ENCODE measurements at places on chromosomes 16 and 17.
A peak's percentile ranks its signal among the peaks of the same experiment; 100 is the strongest.

DNA sequence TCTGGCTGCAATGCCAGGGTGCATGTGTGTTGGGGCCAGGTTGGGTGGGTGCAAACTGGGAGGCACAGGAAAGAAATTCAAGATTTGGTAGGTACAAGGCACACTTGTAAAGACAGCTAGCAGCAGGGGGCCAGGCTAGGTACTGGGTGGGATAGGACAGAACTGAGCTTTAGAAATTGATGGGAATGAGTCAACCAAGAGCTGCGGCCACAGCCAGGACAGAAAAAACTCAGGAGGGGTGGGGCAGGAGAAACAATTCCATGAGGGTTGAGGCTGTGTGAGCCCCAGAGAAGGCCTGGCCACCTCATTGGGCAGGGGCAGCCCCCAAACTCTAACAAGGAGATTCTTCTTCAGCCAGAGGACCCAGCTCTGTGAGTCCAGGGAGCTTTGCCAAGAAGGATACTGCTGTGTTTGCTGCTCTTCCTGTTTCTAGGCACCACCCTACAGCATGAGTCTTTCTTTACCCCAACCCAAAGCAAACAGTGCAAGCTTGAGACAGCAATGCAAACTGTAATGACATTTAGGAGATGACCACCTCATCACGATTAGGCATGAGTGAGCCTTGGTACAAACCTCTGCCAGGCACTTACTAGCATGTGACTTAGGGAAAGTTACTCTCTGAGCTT, 21.3 kb upstream of the CCDC182 start:
- DNase-seq = no peak

GRCh38 chr17:81868674-81869220, 2.4 kb downstream of the ARHGDIA start:
- peak; percentile 89 for DNase-seq

DNA sequence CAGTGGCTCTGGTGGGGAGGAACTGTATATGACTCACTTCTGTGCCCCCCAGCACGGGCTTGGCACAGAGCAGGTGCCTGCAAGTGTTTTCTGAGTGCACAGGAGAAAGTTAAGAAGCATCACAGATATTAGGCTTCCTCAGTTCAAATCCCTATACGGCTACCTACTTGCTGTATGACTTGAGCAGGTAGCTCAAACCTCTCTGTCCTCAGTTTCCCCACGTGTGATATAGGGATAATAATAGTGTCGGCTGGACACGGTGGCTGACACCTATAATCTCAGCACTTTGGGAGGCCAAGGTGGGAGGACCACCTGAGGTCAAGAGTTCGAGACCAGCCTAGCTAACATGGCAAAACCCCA, 95.7 kb downstream of the C16orf78 start:
- DNase-seq = no peak

DNA sequence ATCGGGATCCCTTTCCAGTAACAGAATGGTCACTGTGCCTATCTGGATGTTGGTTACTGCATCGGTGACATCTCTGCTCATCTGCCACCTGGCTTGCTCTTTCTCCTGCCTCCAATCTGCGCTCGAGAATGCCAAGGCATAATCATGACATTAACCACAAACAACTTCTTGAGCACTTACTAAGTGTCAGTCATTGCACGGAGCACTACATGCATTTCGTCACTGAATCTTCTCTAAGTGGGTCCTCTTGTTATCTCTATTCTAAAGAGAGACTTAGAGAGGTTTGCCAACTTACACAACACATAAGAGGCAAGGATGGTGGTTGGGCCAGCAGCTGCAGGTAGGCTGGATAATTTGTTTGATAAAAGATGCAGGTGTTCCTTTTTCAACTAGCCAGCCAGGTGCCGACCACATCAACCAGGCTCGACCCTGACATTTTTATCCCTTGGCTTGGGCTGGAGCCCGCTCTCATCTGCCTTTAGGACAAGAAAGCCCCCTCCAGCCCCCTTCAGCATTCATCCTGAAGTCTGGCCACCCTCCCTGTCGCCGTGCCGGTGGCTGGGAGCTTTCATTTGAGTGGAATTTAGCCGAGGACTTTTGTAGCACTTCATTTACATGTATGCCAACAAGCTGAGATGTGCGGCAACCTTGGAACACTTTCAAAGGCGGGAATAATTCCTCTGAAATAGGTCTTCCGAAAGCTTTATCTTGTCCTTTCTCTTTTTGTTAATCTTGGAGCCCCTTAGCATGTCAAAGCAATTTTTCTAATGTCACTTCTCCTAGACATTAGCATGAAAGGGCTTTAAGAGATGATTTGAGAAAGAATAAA, 89.3 kb upstream of the NKD1 start:
- DNase-seq = no peak

GRCh38 chr17:67481808-67482207, 104.7 kb downstream of the PITPNC1 start:
- DNase-seq = peak; percentile 58

- DNase-seq = no peak
Observed at GRCh38 chr16:29198731-29199521, 207.6 kb downstream of the NPIPB11 start.

DNA sequence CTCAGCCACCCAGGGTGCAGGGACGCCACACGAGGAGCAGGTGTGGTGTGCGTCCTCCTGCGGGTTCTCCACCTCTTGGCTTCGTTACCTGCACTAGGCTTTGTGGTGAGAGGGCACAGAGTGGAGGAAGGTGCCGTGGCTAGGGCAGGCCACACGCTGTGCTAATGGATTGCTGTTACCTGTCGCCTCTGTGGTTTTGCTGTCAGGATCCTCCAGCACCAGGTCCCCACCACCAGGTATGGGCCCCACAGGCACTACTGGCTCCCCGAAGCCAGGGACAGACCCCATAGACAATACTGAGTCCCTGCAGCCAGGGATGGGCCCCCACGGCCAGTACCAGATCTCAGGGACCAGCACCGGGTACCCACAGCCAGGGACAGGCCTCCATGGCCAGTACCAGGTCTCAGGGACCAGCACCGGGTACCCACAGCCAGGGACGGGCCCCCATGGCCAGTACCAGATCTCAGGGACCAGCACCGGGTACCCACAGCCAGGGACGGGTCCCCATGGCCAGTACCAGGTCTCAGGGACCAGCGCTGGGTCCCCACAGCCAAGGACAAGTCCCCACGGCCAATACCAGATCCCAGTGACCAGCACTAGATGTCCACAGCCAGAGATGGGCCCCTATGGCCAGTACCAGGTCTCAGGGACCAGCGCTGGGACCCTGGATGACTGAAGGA, 315.6 kb downstream of the SEC14L1 start:
- no peak for DNase-seq

DNA sequence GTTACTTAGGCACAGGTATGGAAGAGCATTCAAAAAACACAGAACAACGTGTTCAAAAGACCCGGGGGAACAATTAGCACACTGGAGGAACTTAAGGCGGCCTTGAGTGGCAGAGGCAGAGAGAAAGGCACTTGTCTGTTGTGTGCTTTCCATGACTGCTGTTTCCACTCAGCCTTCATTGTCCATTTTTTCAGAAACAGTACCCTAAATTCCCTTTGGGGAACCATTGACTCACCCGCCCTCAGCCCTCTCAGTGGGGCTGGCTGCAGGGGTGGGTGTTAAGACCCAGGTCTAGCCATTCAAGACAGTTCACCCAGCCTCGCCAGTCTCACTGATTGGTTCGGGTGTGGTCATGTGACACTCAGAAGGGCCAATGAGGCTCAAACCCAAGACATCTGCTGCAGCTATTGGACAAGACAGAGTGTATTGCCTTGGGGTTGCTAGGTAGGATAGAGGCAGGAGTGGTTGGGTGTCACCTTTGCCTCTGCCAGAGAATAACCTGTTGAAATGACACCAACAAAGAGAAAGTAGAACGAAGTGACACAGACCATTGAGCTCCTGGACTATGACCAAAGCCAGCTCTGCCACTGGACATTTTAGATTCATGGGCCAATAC, 19.6 kb upstream of the CEP20 start:
- no peak for DNase-seq

- DNase-seq = no peak
Observed at GRCh38 chr17:30396129-30396528, 17.4 kb downstream of the CPD start.
